ENCODE measurements at places on chromosomes 1 and 21.

GRCh38 chr1:234696148-234696576 lies 86.2 kb upstream of the IRF2BP2 start:
- no peak for DNase-seq

GRCh38 chr1:168963601-168964000 lies 142.9 kb upstream of the ATP1B1 start:
- no peak for DNase-seq

DNA sequence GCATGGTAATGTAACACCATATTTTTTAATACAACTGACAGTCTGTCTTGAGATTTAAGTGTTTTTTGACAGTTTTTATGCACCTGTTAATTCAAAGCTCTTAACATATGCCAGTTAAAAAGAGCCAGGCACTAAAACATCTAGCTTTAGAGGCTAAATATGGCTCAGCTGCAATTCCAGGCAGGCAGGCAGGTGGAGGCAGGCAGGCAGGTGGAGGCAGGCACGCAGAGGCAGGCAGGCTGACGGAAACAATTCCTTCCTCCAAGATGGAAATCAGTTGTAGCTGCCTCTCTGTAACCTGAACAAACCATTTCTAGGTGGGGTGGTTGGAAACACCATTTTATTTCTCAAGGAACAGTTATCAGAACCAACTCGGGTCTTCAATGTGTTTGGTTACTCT lies 51.2 kb downstream of the GORAB start:
- DNase-seq: no peak

- DNase-seq: no peak
Measured at GRCh38 chr1:115137191-115137590, 47.9 kb upstream of the TSPAN2 start.

GRCh38 chr1:72623299-72623708 lies 341.0 kb upstream of the NEGR1 start:
- DNase-seq: no peak

DNA sequence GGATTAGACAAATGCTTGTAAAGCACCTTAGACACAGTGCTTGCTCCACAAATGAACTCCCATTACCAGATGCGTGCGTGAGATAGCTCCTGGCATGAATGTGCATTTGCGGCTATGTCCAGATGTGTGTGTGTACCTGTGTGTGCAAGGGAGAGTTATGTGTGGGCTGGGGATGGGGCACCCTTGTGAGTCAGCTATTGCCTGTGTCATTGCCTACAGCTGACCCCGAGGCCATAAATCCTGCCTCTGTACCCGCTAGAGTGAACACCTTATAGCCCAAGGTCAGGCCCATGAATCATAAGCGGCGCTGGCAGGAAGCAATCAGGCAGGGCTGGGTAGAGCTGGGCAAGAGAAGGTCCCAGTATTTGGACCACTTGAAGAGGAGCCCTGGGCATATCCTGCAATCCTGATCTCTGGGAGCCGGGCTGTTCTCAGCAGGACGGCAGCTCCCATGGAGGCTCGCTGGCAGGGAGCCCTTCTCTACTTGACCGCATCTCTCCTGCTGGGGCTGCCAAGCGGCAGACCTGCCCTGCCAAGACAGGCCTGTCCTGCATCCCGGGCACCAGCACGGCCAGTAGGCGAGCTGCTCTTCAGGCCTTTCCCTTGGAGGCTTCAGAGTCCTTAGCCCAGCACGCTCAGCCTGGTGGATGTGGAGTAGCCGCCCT lies 86.4 kb downstream of the TMEM53 start:
- DNase-seq: no peak

GRCh38 chr1:110003747-110004428 lies 19.3 kb downstream of the AHCYL1 start:
- no peak for DNase-seq

GRCh38 chr1:160722726-160723125 lies 11.1 kb upstream of the CD48 start:
- DNase-seq: no peak

DNA sequence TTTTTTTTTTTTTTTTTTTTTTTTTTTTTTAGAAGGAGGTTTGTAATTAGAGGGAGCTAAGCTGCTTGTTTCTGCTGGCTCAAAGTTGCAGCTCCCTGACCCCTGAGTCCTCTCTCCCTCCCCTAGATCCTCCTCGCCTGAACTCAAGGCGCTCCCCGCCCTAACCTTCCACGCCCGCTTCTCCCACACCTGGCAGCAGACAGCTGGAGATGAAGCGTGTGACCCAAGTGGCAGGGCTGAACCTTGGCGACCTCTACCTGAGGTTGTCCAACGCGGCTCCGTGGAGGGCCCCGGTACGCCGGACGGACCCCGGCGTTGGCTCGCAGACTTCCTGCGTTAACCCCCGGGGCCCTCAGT lies 795 bp downstream of the NGF start:
- DNase-seq: no peak

GRCh38 chr21:43971201-43971991 lies 40.7 kb upstream of the TRAPPC10 start:
- no peak for DNase-seq

- no peak for DNase-seq
Measured at GRCh38 chr1:235883261-235883927, 16.7 kb upstream of the LYST start.

- DNase-seq: no peak
Measured at GRCh38 chr1:204672069-204672468, 13.5 kb downstream of the LRRN2 start.

DNA sequence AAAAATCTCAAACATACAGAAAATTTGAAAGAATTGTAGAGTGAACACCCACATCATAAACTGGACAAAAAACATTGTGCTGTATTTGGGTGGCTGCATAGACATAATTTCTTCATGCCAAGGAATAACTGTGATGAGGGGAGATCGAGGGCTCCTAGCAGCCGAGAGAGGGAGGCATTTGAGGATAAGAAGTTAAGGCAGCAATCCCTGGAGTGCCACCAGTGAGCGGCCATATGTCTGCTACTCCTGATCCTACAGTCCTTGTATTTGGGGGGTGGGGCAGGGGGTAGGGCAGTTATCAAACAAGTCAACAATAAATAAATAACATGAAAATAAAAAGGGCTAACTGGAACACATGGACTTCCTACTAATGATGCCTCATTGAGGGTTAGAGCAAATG lies 54.5 kb downstream of the ATP5PO start:
- DNase-seq: no peak

DNA sequence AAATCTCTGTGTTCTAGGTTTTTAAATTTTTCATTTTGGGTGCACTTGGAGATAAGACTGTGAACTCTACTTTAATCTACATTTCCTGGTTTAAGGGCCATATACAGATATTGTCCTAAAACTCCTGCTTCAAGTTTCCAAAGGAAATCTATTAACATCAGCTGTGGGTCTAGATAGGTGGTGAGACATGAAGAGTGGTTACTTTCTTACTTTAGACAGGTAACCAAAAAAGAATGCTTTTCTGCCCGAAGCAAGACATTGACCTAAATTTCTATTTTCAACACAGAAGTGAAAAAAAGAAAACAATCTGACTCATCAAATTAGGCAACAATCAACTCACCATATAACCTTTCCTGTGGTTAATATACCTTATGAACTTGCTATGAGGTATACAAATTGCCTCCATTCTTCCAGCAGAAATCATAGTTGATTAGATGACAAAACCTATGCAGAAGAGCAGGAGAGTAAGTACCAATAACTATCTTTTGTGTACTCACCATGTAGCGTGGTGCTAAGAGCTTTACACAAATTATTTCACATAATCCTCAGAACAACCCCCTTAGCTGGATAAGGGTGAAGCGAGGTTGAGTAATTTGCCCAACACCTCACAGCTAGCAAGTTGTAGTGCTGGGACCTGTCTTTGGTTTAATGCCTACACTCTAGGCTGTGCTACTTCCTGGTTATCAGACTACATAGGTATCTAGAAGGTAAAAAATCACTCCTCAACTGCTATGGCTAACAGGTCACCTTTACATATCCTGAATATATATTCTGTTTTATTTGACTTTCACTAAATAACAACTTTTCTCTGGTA lies 23.4 kb upstream of the PTPN14 start:
- DNase-seq: no peak

GRCh38 chr1:68347415-68347814 lies 102.3 kb downstream of the RPE65 start:
- no peak for DNase-seq

GRCh38 chr1:70458131-70458530 lies 47.1 kb downstream of the CTH start:
- no peak for DNase-seq

DNA sequence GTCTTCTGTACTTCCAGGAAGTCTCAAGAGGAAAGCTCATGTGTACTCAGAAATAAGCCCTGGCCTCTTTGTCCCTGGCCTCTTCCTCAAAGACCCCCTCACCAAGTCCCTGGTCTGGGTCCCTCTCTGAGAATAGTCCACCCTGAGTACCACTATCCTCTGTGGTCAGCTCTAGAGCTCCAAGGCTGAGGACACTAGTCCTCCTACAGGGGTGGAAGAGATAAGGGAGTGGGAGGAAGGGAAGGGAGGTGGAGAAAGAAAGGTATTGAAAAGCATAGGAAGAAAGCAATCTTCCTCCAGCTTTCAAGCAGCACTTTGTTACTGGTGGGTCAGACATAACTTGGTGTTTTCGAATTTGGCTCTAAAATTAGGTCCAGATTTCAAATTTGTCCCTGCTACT lies 181.4 kb downstream of the NRIP1 start:
- no peak for DNase-seq

- no peak for DNase-seq
Measured at GRCh38 chr1:39654291-39654690, 14.8 kb upstream of the HEYL start.

- no peak for DNase-seq
Measured at GRCh38 chr1:175599212-175599705, 144.1 kb downstream of the TNR start.
